Activated T-helper 1 cell treated with anti-CD3 and anti-CD28 coated beads, Interleukin-12 subunit alpha, Interleukin-12 subunit beta, Interleukin-2, Interleukin-4 antibody, amounts not matched to agents 30 ng/mL and 10 ng/mL and 1 ng/mL, durations not matched to agents 14 hours and 24 hours and 36 hours (primary cell): ENCODE measurements at places on chromosomes 13 and 19. TPM values are rescaled to one million over a fixed set of nuclear protein-coding genes. Genes with fewer than 3 reads are reported as not detected.

DNA sequence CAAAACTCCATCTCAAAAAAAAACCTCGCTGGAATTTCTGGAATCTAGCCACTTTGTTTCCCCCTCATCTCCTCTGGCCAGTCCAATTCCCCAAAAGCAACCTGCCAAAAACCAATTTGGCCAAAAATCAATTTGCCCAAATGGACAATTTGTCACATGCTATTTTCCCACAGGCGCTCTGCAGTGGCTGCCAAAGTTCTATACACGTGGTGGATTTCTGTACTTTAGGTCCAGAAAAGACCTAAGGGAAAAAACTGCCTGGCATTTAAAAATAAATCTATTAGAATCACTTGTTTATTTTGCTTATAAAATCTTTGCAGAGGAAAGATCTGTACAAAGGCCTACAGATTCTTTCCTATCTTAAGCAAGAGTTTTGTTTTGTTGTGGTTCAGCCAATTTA lies 79.4 kb downstream of the MAP4K1 start:
- no peak for DNase-seq

- DNase-seq = no peak
These were observed 22.7 kb upstream of the NAXD start for GRCh38 chr13:110592665-110593064.

DNA sequence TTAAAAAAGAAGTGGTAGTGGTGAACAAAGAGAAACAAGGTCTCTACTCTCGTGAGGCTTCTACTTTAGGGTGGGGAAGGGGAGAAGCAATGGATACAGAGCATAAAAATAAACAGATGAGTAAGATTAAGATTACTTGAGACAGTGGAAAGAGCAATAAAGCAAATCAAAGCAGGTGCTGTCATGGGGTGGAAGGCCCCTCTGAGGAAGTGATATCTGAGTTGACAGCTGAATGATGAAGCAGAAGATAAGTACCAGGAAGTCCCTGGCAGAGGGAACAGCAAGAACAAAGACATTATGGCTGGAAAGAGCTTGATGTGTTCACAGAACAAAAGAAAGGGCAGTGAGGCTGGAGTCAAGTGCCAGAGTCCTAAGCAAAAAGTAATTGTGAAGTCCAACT lies 221.8 kb downstream of the ENOX1 start:
- DNase-seq = no peak

GRCh38 chr13:25267715-25268114 lies 19.6 kb downstream of the MTMR6 start:
- no peak for DNase-seq

Gene RPL13A
- 2,876 and 2,988 TPM in 2 replicates for total RNA-seq

Gene SELENOV
- total RNA-seq = not detected in 2 replicates

Gene SOX1
- total RNA-seq = not detected in 2 replicates

Gene PRR20D
- not detected in 2 replicates for total RNA-seq
